ENCODE measurements at places on chromosomes 3 and 15.

- no peak for DNase-seq
Observed at GRCh38 chr3:9736831-9737230, 5.3 kb downstream of the BRPF1 start.

GRCh38 chr3:48280881-48281280 lies 40.0 kb downstream of the ZNF589 start:
- DNase-seq, result no peak

DNA sequence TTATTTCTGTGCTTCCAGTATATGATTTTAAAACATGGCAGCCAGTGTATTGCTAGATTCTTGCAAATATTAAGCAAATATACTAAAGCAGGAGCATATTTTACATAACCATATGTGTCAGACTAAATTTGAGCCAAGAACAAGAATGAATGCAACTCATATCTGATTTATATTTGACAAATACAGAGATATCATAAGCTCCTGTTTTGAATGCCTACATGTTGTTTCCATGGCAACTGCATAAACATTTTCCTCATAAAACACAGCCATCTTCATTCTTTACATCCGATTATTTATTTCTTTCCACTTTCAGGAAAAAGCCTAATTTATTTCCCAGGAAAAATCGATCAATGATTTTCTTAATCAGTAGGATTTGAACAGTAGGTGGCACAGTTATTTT lies 172.2 kb upstream of the TSPAN3 start:
- DNase-seq, result no peak

DNA sequence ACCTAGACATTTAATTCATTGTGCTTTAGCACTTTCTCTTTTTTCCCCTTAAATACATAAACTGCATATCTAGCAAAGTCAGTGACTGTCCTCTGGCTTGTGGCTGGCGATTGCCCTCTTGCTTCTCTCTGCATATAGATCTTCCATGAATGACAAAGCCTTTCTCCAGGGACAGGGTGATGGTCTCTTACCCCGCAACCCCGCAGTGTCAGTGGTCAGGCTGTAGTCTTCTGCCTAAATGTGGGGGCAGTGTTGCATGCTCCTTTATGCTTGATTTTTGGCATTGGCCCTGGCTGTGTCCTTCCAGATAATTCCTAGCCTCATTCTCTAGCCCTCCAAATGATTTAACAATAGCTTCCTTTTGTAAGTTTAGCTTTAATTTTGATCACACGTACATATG lies 407.8 kb downstream of the GABRB3 start:
- no peak for DNase-seq

DNA sequence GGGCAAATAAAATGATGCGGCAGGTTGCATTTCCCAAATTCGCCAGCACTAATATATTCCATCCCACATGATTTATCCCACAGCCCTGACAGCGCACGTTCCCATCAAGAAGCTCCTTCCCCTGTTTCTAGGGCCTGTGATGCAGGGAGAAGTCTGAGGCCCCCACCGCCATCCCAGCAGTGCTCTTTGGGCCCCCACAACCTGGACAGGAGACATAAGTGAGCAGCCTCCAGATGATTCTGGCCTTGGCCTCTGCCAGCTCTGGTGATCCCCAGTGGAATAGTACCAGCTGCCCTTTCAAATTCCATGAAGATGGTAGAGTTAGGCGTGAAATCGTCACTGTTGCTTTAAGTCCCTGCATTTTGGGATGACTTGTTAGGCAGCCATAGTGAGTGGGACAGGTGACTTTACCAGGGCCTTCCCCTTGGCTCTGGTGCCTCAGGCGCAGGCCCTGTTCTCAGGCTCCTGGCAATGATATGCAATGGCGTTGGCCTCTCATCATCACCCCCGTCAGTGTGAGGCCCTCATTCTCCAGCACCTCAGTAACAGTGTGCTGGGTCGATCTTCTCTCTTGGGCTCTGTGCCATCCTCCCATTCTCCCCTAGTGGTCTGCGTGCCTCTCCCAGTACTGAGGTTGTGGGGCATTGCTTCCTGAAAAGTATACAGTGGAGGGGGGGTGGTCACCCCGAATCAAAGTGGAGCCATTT lies 263.7 kb downstream of the OCA2 start:
- no peak for DNase-seq

GRCh38 chr3:170606675-170607074 lies 20.8 kb upstream of the SLC7A14 start:
- no peak for DNase-seq

DNA sequence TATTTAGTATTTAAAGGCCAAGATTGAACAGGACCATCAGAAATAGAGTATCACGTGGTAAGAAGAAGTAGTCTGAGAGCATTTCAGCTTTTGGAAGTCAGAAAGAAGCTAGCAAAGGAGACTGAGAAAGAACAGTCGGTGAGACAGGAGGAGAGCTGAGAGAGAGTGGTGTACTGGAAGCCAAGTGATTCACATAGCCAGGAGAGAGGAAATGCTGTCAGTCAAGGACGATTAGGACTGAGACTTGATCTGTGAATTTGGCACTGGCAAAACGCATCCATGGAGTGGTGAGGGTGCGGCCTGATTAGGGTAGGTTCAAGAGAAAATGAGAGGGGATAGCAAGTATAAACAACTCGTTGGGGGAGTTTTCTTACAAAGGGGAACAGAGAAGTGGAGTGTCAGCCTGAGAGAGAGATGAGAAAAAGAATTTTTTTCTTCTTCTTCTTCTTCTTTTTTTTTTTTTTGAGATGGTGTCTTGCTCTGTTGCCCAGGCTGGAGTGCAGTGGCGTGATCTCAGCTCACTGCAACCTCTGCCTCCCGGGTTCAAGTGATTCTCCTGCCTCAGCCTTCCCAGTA lies 44.9 kb downstream of the CHD2 start:
- DNase-seq, result no peak

DNA sequence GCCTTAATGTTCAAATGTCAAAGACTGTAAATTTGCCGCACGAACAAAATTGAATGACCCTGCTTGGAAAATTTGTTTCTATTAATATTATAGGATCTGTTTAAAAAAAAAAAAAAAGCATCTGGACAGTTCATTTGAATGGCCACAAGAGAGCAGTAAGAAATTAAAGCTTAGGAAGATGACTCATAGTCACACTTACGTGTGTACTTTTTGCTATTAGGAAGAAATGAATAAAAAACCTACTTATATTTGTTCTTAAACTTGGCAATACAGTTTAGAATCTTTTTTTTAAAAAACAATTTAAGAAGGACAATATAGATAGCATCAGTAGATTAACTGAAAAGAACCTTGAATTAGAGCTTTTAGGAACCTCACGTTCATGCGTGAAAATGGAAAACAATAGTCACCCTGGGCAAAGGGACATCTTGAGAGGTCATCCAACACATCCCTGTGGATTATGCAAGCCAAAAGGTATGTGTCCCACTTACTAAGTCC lies 621.8 kb downstream of the MECOM start:
- DNase-seq, result no peak

DNA sequence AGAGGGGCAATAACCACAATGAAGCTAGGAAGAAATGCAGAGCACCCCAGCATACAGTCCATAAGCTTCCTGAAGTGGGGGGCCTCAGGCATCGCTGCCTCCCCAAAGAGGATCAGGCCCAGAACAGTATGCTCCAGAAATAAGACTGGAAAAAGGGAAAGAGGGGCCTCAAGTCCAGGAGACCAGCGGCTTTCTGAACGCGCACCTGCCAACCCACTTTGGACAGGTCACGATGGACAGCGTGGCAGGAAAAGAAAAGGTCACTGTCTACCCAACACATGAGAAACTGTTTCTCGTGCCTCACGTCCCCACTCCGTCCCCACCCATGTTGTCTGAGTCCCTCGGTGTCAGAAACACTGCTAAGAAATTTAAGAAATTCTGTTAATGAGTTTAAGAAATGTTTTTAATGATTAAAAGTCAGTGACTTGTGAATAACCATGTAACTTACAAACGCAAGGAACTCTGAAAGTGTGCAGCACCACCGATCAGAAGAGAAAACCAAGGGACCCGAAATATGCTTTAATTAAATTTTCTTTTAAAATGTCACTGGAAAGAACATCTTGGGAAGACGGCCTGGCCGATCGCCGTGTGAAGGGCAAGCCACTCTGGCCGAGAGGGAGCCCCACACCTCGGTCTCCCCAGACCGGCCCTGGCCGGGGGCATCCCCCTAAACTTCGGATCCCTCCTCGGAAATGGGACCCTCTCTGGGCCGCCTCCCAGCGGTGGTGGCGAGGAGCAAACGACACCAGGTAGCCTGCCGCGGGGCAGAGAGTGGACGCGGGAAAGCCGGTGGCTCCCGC lies 1.7 kb upstream of the PPARG start:
- DNase-seq, result no peak

DNA sequence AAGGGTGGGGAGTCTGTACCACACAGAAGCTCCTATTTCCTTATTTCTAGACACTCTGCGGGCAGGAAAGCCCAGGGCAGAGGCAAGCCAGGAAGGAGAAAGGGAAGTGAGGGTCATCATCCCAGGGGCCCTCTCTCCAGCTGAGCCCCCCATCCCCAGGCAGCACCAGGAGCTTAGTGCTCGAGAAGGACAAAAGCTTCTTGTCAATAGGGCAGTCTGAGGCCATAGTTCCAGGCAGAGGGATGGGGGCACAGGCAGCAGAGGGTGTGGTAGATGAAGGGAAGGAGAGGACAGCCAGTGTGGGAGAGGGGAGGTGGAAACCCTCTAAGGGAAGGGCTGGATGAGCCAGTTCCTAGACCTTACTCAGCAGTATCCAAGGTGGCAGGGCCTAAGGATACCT lies 2.7 kb downstream of the MAP1A start:
- no peak for DNase-seq

- no peak for DNase-seq
Observed at GRCh38 chr15:96183867-96184266, 146.6 kb upstream of the NR2F2 start.

GRCh38 chr3:27138562-27138961 lies 230.6 kb downstream of the NEK10 start:
- no peak for DNase-seq

DNA sequence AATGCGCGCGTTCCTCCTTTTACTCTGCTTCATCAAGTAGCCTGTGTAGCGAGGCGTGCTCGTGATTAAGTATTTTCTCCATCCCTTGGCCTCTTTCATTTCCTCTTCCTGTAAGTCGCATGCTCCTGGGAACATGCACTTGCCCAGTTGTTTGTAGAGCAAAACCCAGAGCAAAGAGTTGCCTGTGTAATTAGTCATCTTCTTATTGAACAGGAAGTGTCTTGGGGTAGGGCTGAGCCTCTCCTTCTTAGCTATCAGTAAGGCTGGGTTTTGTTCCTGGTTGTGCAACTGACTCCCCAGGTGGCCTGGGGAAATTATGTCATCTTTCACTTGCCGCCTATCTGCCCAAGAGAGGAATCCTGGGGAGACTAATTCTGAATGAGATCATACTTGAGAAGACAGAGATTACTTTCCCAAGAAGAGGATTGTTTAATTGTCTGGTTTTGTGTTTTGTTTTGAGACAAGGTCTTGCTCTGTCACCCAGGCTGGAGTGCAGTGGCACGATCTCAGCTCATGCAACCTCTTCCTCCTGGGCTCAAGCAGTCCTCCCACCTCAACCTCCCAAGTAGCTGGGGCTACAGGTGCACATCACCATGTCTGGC lies 14.9 kb downstream of the LIPH start:
- DNase-seq, result no peak

DNA sequence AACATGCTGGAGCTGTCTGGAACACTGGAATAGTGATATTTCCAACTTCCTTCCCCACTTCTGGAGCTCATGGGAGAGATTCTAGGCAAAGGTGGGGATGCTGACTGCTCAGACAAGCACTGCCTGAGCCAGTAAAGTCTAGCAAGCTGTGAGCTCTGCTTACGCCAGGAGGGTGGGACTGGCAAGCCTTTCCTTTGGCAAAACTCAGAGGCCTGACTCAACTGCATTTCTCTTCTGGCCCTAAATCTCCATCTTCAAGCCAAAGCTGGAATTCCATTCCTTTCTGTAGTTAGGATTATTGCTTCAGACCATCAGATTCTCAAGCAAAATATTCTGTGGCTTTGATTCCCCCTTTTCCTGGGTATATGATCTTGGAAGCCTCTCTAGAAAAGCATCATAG lies 20.3 kb upstream of the EPB42 start:
- no peak for DNase-seq

DNA sequence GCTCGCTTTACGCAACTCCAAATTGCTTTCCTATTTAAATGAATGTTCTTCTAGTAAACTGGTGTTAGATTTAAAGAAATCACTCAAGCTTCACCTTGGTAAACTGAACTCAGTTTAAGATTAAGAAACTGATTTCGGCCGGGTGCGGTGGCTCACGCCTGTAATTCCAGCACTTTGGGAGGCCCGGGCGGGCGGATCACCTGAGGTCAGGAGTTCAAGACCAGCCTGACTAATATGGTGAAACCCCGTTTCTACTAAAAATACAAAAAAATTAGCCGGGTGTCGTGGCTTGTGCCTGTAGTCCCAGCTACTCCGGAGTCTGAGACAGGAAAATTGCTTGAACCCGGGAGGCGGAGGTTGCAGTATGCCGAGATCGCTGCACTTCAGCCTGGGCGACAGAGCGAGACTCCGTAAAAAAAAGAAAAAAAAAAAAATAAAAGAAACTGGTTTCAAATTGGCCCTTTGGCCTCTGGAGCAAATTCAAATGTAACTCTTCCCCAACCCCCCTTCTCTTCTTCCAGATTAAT lies 1.7 kb downstream of the SKIL start:
- no peak for DNase-seq

DNA sequence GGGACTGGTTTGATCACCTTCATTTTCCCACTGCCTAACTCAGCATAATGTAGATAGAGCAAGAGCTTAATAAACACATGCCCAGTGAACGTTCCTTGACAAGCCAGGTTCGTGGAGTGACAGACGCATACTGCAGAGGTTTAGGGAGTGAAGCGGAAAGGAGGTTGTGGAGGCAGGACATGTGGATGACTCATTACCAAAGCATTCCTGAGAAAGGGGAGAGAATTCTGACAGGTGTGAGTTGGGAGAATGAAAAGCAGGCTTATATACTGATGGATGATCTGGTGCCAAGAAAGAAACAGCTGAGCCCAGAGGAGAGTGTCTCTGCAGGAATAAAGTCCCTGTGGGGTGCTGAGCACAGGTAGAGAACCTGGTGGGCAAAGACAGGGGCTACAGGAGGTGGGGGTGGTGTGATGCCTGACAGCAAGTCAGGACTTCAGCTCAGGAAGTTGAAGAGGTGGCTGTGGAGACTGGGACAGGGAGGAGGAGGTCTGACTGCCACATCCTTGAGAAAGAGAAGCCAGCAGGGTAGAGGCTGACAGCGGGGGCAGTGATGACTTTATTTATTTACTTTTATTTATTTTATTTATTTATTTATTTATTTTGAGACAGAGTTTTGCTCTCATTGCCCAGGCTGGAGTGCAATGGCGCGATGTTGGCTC lies 2.4 kb upstream of the RPL29 start:
- no peak for DNase-seq

- no peak for DNase-seq
Observed at GRCh38 chr3:54970895-54971294, 43.0 kb upstream of the LRTM1 start.
